Activated CD8-positive, alpha-beta T cell treated with anti-CD3 and anti-CD28 coated beads, Interleukin-2, amount 10 ng/mL, durations not matched to agents 7 days and 5 days (primary cell): ENCODE measurements at places on chromosomes 11 and 22. TPM values are rescaled to one million over a fixed set of nuclear protein-coding genes. Genes with fewer than 3 reads are reported as not detected.

GRCh38 chr11:112627588-112628045 lies 333.6 kb upstream of the NCAM1 start:
- no peak for DNase-seq

OR10A5 gene
- not detected for total RNA-seq

MMP13 gene
- not detected for total RNA-seq

- no peak for DNase-seq
Observed at GRCh38 chr11:22603933-22604332, 21.7 kb downstream of the FANCF start.

DNA sequence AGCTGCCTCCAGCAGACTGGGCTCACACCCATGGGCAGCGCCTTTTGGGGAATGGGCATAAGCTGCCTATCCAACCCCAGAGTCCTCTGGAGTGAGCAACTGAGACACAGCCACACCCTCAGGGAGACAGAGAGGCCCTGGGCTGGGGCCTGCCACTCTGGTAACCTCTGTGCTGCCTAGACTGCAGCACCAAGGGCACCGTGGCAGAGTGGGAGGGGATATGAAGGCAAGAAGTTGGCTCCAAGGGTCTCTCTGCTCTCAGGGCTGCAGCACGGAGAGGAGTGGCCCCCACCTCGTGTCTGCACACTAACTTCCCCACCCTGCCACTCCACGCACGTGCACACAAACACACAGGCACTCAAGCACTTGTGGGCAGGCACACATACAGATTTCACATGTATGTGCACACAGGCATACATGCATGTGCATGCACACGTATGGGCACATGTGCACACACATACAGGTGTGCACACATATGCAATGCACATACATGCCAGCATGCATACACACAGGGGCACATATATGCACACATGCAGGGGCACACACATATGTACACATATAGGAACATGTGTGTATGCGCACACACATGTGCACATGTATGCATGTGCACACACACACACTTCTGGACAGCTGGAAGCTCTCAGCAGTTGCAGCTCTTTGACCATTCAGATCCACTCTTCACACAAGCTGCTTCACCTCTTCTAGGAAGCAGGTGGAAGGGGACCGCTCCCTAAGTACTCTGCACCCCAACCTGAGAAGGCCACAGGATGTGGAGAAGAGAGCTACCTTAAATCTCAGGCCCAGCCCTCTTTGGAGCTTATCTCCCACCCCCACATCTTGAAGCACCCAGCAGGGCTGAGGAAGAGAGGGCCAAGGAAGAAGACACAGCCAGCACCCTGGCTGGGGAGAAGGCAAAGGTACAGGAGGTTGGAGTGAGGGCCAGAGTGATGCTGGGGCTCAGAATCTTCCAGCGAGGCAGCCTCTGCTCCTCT lies 4.3 kb downstream of the IGSF9B start:
- DNase-seq, result peak; percentile 40

OR2AG2 gene
- total RNA-seq, result 0.23 TPM

DNA sequence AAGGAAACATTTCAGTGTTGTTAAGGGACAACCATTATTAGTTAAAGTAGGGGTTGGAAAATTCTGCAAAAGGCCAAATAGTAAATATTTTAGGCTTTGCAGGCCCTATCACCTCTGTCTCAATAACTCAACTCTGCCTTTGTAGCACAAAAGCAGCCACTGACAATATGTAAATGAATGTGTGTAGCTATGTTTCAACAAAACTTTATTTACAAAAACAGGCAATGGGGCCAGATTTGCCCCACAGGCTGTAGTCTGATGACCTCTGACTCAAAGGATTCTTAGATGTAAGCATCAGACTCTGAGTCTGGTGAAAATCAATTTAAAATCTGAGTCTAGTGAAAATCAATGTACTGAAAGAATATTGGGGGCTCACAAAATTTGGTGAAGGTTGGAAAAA lies 50.3 kb downstream of the PAK1 start:
- no peak for DNase-seq

DNA sequence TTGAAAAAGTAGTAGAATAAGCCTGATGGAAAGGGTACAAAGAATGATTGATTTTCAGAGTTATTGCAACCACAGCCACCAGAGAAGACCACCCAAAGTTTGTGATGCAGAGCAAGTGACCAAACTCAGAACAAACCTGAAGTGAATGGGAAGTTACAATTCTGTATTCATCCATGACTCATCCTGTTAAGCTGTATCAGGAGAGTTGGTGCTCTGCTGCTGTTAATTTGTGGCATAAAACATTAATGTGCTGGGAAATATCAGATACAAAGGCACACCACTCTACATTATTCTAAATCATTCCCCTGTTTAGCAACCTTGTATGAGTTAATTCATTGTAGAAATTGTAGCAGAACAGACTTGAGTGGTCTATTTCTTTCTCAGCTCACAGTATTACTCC lies 19.6 kb upstream of the PDGFD start:
- DNase-seq, result no peak

UPK3A gene
- not detected for total RNA-seq

GRCh38 chr11:77819921-77820564 lies 479 bp downstream of the RSF1 start:
- DNase-seq, result peak; percentile 46

SLC37A2 gene
- total RNA-seq, result 0.61 TPM

DNA sequence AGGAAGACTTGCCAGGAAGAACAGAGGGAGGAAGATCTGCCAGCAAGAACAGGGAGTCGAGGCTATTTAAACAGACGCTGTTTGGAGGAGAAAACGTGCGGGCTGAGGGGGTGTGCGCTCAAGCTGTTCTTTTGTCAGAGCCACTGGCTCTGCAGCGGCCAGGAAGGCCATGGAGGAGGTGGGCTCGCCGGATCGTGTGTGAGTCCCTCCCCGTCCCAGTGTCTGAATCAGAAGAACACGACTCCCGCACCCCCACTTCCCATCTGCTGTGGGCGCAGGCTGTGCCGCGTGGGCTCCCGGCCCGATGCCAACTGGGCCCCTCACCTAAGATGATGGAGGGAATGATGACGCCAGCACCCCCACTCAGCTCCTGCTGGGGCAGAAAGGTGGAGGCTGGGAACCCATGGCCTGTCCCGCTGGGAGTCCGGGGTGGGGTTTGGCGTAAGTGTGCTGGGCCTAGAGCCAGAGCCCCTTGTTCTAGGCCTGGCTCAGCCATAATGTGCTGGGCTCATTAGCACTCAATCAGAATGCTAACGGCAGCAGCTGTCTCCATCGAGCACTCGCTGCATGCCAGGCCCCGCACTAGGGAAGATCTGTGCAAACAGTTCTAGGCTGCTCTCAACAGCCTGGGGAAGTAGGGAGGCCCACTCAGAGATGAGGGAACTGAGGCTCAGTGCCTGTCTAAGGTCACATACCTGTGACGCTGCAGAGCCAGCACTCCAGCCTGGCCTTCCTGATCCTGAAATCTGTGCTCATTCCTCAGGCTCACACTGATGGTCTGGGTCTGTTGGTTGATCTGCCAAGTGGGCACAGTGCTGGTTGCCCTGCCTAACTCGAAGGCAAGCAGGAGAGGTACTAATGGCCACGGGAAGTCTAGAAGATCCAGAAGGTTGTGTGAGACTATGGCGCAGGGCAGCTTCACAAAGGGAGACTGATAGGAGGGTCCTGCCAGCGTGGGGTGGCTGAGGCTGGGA lies 11.5 kb downstream of the NPTXR start:
- DNase-seq, result no peak

UNC93B1 gene
- 29.8 TPM for total RNA-seq

GRCh38 chr22:37025500-37026070 lies 6.0 kb downstream of the MPST start:
- no peak for DNase-seq

DNA sequence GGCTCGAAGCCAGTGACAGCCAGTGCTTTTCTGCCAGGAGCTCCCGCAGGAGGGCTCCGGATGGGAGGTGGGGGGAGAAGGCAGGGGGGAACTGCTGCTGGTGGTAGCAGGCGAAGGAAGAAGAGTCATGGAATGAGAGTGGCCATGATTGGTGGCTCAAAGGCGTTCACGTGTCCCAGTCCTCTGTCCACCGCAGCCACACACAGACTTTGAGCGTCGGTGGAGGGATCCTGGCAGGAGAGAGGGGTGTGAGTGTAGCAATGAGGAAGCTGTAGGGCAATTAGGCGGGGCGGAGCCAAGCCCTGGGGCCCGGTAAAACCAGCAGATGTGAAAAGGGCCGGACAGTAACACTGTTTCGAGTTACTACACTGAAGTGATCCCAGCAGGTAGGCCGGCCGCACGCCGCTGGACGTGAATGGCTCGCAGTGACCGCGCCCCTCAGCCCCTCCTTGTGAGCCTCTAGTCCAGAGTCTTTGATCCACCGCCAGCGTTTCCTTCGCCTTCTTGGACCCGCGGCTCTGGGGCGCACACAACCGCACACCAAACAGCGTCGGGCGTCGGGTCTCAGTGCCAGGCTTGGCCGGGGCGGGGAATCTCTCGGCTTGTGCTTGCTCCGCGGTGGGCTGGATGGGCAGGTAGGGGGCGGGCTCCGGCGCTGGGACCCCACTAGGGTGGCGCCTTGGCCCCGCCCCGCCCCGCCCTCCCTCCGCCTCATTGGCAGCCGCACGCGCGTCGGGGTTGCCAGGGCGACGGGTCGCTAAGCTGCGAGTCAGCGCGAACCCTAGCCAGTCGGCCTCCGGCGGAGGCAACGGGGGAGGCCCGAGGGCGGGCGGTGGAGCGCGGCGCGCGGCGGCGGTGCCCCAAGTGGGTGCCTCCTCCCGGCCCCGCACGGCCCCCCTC lies at the start of gene LRRC10B:
Gene LRRC10B, plus strand, starts transcription at position 788 of the 900 bp plus-strand sequence. CDS start 250 bp downstream, outside the sequence.
- DNase-seq, result peak; percentile 46

- DNase-seq, result no peak
Observed at GRCh38 chr11:46437122-46437689, 45.6 kb upstream of the CHRM4 start.

OR4S1 gene
- not detected for total RNA-seq

MN1 gene
- 0.13 TPM for total RNA-seq

CEP57 gene
- 86.6 TPM for total RNA-seq

OR51I1 gene
- not detected for total RNA-seq

GRCh38 chr11:898540-899190 lies 11.9 kb downstream of the CHID1 start:
- no peak for DNase-seq

DNA sequence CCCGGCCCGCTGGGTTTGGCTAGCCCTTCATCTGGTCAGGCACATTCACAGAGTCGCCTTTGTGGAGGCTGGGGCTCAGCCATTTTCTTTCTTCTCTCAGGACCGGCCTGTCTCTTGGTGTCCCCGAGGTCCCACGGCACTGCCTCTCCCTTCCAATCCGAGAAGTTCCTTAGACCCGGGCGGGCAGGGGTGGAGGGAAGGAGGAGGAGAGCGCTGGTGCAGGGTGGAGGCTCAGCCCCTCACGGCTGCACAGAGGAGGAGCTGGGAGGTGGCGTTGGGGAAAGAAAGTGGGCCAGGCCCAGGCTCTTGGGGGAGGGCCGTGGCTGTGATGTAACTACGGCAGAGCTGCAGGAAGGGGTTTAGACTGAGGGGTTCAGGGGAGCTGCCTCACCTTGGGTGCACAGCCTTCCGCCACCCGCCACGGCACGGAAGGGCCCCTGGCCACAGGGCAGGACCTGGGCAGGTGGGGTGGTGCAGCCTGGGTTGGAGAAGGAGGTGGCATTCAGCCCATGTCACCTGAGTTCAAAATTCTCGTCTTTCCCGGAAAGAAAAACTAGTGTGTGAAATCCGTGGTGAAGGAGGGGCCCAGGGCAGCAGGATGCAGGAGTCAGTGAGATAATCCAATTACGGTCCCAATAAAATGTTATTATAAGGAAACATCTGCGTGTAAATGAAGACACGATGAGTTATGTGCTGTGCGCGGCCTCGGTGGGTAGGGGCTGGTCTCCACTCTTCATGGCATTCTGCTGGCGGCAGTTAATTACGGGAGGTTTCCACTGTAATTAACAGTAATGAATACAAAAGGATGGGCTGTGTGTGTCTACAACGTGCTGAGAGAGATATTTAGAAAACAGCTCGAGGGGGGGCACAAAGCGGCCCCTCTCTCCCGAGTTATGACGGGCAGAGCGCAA lies 1.7 kb downstream of the BRSK2 start:
- DNase-seq, result no peak

JRKL gene
- total RNA-seq, result 10.3 TPM

DNA sequence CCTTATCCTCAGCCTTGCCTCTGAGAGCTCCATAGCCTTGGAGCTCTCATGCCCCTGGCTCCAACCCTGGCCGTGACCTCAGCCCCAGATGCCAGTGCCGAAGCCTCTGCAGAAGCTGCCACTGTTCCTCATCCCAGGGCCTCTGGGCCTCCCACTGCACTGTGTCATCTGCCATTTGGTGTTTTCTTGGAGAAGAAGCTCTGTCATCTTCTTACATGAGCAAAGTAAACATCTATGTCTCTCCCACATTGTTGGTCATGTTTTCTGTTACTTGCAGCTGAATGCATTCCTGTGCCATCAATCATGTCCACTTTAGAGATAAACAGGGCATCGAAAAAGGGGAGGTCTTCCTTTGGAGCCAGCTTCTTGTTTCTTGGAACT lies 45.0 kb upstream of the FTH1 start:
- no peak for DNase-seq

DNA sequence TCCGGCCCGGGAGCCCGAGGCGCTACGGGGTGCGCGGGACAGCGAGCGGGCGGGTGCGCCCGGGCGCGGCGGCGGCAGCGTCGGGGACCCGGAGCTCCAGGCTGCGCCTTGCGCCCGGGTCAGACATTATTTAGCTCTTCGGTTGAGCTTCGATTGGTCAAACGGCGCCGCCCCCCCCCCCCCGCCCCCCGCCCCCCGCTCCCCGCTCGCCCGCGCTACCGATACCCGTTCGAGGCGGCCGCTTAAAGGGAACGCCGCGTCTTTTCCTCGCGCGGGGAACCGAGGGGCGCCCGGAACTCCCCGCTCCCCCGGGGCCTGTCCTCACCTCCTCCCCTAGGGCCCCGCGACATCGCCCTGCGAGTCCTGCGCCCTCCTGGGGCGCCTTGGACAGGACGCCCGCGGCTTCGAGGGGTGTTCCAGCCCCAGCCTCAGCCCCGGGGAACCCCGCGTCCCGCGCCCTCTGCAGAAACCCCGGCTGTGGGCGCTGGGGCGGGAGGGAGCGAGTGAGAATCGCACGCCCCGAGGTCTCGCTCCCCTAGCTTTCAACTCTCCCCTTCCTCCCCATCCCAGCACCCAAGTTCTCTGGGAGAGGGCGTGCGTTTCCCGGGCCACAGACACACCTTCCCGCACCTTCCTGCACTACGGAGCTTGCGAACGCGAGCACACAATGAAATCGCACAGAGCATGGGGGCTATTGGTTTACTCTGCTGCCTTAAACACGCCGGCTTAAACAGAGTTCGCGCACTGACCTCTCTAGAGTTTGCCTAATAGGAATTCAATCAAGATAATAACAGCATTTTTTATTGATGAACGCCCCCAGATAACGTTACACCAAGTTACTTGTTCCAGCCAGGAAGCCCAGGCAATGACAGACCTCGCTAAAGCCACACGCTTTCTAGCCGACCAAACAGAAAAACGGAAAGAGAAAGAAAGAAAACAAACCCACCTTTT lies at the start of gene BDNF:
Gene BDNF, minus strand, starts transcription at position 105 of the 951 bp plus-strand sequence. CDS start 41,891 bp downstream, outside the sequence.
- peak; percentile 20 for DNase-seq

- no peak for DNase-seq
Observed at GRCh38 chr22:47178339-47178738, 415.9 kb downstream of the TBC1D22A start.

TMEM86A gene
- 0.26 TPM for total RNA-seq
